ENCODE measurements at places on chromosomes 16 and 17. TPM values are rescaled to one million over a fixed set of nuclear protein-coding genes. Genes with fewer than 3 reads are reported as not detected.

The PIGS gene
- 103 TPM for polyA plus RNA-seq

The CCDC78 gene
- 3.9 TPM for polyA plus RNA-seq

GRCh38 chr16:67006930-67007658 lies 18.7 kb downstream of the CES4A start:
- no peak for DNase-seq

DNA sequence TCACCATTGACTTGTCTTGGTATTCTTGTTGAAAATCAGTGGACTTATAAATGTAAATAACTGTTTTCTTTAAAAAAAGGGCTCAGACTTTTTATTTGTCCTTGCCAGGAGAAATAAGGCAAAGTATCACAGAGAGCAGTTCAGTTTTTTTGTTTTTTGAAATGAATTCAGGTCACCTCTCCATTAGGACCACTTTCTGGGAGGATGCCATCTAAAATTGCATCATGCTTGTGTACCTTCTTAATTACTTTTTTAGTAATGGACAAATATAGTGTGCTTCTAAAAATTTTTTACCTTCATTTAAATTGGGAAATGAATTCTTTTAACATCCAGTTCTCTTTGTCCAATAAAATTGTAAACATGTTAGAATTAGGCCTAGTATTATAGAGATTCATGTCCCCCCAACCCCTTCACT lies 210.0 kb downstream of the BCAS3 start:
- DNase-seq, result no peak

DNA sequence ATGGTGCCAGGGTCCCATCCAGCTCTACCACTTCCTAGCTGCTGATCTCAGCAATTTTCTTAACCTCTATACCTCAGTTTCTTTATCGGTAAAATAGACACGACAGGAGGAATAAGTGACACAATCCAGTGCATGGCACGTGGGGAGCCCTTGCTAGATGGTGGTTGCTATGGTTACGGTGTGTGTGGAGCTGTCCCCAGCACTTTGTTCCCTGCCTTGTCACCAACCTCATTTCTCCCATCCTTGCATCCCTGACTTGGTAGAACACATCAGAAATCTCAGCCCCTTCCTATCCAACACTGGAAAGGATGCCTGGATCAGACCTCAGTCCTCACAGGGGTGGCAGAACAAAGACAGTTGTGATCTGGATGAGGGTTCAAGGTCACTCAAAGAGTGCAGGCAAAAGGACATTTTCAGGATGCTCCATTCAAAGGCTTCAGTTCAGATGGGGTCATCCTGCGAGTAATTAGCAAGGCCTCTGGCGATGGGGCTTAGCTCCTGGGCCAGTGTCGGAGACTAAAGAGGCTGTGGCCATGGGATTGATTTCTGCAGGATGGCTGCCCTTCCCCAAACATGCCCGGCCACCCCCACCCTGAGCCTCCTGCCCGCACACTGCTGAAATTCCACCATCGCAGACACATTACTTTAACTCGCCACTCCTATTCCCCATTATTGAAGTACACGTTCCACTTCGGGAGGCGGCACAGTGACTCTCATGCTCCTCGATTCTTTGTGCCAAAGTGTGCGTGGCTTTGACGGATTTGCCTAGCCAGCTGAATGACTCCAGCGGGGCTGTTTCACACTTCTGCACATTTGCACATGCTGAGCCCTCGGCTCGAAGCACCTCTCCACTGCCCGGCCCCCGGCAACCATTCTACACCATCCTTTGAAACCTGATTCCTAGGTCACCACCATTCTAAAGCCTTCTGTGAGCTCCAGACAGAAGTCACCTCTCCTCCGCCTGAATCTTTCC lies 40.3 kb downstream of the WNT3 start:
- DNase-seq, result no peak

- no peak for DNase-seq
Observed at GRCh38 chr16:4976611-4977145, 18.5 kb downstream of the SEC14L5 start.

All from left renal cortex interstitium (tissue), 4 donors.